Smooth muscle cell of bladder (primary cell): ENCODE measurements at places on chromosomes 6 and 20. TPM values are rescaled to one million over a fixed set of nuclear protein-coding genes. Genes with fewer than 3 reads are reported as not detected.

The PROKR2 gene
- not detected in 2 replicates for total RNA-seq

The LAMA2 gene
- total RNA-seq = 262 and 289 TPM in 2 replicates

The RNF146 gene
- 46.1 and 57.7 TPM in 2 replicates for total RNA-seq

The PPP1R14C gene
- 0.28 and 0.65 TPM in 2 replicates for total RNA-seq

The LPA gene
- not detected in 2 replicates for total RNA-seq

The BCAS1 gene
- total RNA-seq = under 0.01 and 0.09 TPM in 2 replicates

The F13A1 gene
- total RNA-seq = not detected in 2 replicates

The SLC22A2 gene
- not detected in 2 replicates for total RNA-seq

The NAA20 gene
- total RNA-seq = 42.0 and 44.6 TPM in 2 replicates

The SLC22A7 gene
- total RNA-seq = not detected in 2 replicates

The CBLN4 gene
- total RNA-seq = not detected in 2 replicates

The LTA gene
- not detected in 2 replicates for total RNA-seq

The LIME1 gene
- total RNA-seq = 1.6 and 2.2 TPM in 2 replicates

The PREP gene
- 13.4 and 18.3 TPM in 2 replicates for total RNA-seq

The LY6G6F gene
- total RNA-seq = not detected in 2 replicates

The CRIP3 gene
- 0.18 TPM in 1 of 2 replicates, not detected in the other for total RNA-seq

The GRM1 gene
- under 0.01 TPM in 2 replicates for total RNA-seq

The KCTD20 gene
- total RNA-seq = 45.7 and 47.6 TPM in 2 replicates

The RPP21 gene
- 20.8 and 33.1 TPM in 2 replicates for total RNA-seq

The TASP1 gene
- 7.1 and 7.6 TPM in 2 replicates for total RNA-seq

The TRIM15 gene
- not detected in 2 replicates for total RNA-seq

The HDDC2 gene
- 67.3 and 77.3 TPM in 2 replicates for total RNA-seq

The OLIG3 gene
- not detected in 2 replicates for total RNA-seq

The OR2H1 gene
- total RNA-seq = 0.14 TPM in 1 of 2 replicates, not detected in the other

The CD83 gene
- 0.57 and 0.92 TPM in 2 replicates for total RNA-seq

The DHX35 gene
- total RNA-seq = 6.8 and 10.0 TPM in 2 replicates

The NKX2-2 gene
- total RNA-seq = not detected in 2 replicates

The MATN4 gene
- not detected in 2 replicates for total RNA-seq

The GPX6 gene
- not detected in 2 replicates for total RNA-seq

The HUS1B gene
- 0.71 and 0.83 TPM in 2 replicates for total RNA-seq

The PNPLA1 gene
- under 0.01 TPM in 1 of 2 replicates, not detected in the other for total RNA-seq

The MBOAT1 gene
- total RNA-seq = 1.5 and 2.7 TPM in 2 replicates

The CALHM6 gene
- 1.6 and 2.3 TPM in 2 replicates for total RNA-seq

The MCCD1 gene
- not detected in 2 replicates for total RNA-seq

The LSM2 gene
- 22.3 and 27.3 TPM in 2 replicates for total RNA-seq

The PRDM13 gene
- not detected in 2 replicates for total RNA-seq

The ALDH8A1 gene
- 0.28 and 0.46 TPM in 2 replicates for total RNA-seq
